CD14-positive monocyte (primary cell): ENCODE measurements at places on chromosomes 7 and 10.
A peak's percentile ranks its signal among the peaks of the same experiment; 100 is the strongest.

DNA sequence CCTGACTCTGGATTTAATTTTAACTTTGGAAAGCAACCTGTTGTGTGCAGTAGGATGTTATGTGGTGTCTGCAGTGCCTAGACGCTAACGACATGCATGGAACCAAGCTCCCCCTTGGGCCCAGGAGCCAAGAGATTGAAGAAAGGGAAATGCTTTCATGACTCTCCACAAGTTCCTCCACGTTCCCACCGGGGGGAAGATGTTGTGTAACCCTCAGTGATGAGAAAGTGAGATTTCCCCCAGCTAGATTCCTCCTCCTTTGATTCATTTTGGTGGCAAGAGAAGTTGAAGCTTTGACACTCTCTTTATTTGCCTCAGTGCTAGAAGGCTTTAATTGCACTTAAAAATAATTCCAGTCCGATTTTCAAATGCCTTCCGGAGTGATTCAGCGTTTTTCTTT lies 157.9 kb upstream of the INSYN2A start:
- DNase-seq = no peak

DNA sequence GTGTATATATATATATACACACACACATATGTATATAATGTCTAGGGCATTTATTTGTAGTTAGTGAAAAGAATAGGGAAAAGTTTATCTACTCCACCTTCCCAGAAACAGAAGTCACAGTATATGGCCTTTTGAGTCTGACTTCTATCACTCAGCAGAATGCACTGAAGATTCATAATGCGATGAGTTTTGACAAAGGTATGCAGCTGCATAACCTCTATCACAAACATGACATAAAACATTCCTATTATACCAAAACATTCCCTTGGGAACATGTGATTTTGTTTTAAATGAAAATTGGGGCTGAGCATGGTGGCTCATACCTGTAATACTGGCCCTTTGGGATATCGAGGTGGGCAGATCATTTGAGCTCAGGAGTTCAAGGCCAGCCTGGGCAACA lies 137.3 kb upstream of the EEPD1 start:
- no peak for DNase-seq

DNA sequence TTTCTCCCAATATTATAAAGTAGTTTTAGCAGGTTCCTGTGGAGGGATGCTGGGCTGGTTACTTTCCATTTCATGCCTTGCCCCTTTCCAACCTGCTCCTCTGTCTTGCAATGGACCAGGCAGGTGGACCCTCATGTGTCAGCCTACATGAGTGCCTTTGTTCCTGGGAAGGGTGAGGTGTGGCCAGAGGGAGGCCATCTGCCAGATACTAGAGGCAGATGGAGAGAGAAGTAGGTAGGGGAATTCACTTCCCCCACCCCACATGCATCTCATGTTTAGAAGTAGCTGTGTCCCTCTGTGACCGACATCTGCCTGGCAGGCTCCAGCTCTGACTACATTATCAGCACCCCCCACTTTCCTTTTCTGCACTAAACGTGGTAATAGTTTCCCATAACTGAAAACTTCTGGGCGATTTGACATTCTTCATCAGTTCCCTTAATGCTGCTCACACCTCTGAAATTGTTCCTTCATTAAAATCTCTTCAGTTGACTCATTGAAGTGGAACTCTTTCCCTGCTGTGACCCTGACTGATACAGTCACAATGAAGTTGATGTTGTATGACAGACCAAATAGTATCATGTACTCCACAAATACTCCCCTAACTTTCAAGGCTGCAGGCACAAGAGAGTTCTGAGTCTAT lies 396.3 kb upstream of the FZD8 start:
- no peak for DNase-seq

- DNase-seq = no peak
Measured at GRCh38 chr10:43360086-43360485, 11.3 kb upstream of the FXYD4 start.

DNA sequence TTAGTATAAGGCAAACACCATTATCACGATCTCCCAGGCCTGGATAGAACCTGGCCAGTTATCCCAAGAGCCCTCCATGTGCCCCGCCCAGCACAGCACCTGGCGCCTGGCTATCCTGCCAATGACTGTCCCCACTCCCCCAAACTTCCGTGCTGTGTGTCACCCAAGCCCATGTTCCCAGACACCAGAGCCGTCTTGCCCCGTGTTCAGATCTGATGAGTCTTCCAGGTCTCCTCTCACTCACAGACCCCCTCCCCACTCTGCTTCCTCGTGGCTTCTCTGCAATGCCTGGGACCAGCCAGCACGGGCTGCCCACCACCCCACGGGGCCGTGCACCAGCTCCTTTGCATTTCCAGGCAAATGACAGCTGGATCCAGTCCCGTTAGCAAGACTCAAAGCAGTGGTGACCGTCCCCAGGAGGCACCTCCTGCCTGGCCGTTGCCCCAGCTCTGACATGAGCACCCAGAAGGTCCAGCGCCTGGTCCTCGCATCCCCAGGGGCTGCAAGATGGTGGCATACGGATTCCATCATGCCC lies 43.8 kb upstream of the INPP5A start:
- DNase-seq = no peak

DNA sequence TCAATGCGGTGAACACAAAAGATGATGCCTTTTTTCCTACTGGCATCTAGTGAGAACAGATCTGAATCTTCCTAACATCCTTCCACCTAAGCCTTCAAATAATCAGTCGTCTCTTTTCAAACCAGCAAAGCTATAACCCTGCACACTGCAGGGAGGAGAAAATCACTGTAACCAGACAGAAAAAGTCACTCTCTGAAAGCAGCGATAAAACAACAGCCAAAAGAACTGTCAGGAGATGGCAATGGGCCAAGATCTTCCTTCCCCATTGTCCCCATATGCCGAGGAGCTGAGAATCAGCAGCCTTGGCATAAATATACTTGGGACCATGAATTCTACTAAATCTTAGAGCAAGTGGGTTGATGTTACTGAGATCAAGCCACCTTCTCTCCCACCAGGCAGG lies 13.1 kb downstream of the FZD9 start:
- DNase-seq = no peak

- DNase-seq = no peak
Measured at GRCh38 chr7:154795437-154795836, 207.5 kb downstream of the PAXIP1 start.

DNA sequence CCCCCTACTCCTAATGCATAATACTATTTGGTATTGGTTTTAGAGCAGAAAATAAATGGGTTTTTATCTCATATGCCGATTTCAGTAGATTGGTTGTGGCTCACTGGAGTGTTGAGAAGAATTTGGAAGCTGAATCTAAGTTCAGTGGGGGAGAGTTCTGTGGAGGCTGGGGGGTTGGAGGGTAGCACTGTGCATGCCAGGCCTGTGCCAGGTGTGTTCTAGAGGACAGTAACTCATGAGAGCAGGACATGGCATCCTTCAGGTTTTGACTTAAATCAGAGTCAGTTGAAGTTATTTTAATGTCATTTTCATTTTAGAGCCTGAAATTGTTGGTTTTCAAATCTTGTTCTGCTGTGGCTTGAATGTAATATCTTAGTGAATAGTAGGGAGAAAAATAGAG lies 79.5 kb downstream of the EEPD1 start:
- DNase-seq = no peak

- no peak for DNase-seq
Measured at GRCh38 chr7:105439174-105439893, 50.6 kb upstream of the SRPK2 start.

GRCh38 chr7:120260111-120260510 lies 12.9 kb upstream of the KCND2 start:
- no peak for DNase-seq

DNA sequence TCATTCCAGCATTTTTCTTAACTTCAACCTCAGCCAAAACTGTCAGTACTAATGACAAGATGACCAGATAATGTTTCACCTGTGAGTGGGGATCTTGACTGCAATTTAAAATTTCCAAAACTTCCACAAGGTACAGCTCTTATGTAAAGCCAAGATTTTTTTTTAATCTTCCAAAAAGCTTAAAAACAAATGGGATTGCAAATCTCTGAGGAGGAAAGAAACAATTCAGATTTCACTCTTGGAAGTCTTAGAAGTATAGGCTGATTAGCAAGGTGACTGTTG lies 90.2 kb downstream of the AGMO start:
- DNase-seq = no peak

- no peak for DNase-seq
Measured at GRCh38 chr10:100670828-100671479, 74.4 kb upstream of the PAX2 start.

GRCh38 chr10:93248583-93249227 lies 175.0 kb downstream of the CYP26A1 start:
- no peak for DNase-seq

- DNase-seq = no peak
Measured at GRCh38 chr7:23338863-23339262, 39.7 kb downstream of the MALSU1 start.

DNA sequence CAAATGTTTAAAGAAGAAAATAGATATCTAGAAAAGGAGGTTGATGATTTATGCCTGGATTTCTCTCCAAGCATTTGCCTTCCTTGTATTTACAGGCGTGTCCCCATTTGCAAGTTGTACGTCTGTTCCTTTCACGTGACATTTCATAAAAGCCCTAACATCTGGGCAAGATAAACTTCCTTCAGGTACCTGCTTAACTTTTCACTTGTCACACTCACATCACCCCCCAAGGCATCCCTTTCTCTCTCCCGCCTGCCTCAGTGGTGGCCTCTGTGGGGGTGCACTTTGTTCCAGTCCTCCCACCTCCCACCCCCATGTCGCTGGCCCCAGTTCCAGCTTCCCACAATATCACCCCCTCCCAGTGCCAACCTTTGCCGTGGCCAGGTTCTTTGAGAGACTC lies 6.7 kb downstream of the TWIST1 start:
- DNase-seq = no peak

DNA sequence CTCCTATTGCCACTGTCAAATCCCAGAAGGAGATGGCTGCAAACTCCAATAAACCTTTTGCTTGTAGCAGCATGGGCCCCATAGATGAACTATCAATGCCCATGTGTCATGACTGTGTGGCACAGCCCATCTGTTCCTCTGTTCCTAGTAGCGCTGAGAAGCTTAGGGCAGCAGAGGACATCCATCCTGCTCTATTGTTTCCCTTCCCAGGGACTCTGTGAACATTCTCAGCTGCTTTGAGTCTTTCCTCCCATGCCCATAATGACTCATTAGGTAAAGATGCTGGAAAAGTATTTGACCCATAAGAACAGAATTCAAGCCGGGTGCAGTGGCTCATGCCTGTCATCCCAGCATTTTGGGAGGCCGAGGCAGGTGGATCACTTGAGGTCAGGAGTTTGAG lies 28.3 kb downstream of the STMP1 start:
- DNase-seq = no peak

GRCh38 chr7:152013974-152014373 lies 11.5 kb upstream of the GALNT11 start:
- no peak for DNase-seq

GRCh38 chr7:33300131-33300530 lies 170.8 kb downstream of the BBS9 start:
- DNase-seq = no peak

GRCh38 chr10:21060626-21061025 lies 163.5 kb upstream of the NEBL start:
- DNase-seq = no peak

DNA sequence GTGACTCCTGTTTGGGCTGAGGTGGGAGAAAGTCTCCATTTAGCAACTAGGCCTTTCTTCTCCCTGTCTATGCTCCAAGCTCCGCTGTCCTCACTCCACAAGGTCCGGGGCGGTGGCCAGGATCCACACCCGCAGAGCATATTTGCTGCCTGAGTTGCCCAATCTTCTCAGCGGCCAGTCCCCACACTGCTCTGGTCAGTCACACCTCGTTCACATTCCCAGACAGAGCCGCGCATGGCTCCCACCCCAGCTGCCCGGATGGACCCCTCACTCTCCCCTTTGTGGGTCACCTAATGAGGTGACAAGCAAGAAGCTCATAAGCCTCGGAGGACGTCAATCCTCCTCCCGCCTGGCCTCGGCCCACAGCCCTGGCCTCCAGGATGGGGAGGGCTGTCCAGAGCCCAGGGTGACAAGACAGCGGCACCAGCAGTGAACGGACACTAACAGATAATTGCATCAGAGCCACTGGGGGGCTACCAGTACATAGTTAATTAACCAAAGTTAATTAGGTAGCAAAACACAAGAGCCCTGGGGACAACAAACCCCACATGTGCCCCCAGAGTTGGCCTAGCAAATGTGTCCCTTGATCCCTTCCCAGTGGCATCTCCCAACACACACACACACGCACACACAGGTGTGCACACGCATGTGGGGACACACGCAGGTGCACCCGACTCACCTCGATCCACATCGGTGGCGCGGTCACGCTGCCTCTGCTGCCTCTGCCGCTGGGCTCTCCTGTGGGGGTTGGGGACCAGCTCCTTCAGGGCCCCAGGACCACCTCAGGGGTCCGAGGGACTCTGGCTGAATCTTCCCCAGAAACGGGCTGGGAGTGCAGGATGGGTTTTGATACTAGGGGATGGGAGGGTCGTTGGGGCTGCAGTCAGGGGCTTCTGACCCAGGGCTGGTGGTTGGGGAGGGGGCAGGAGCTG lies 11.8 kb downstream of the EPHA1 start:
- DNase-seq = no peak

- no peak for DNase-seq
Measured at GRCh38 chr7:157981778-157982177, 605.8 kb downstream of the PTPRN2 start.

- DNase-seq = no peak
Measured at GRCh38 chr7:7731732-7732131, 13.3 kb upstream of the RPA3 start.

GRCh38 chr10:110775406-110775805 lies 96.3 kb upstream of the PDCD4 start:
- DNase-seq = no peak

- DNase-seq = no peak
Measured at GRCh38 chr7:15197042-15197977, 294.8 kb upstream of the DGKB start.

DNA sequence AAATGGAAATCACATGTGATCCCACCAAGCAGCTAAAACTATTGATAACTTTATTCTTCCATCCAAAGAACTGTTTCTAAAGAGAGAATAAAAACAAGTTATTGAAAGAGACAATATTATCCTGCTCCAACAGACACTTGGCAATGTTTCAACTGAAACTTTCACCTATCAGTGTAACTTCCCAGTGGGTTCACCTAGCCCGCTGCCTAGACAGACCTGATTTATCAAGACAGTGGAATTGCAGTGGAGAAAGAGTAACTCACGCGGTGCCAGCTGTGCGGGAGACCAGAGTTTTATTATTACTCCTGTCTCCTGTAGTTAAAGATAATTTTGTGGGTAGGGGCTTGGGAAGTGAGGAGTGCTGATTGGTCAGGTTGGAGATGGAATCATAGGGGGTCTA lies 199.8 kb downstream of the AHR start:
- DNase-seq = no peak

GRCh38 chr10:122544493-122544892 lies 16.1 kb upstream of the DMBT1 start:
- peak; percentile 10 for DNase-seq

GRCh38 chr10:3122486-3123205 lies 49.9 kb downstream of the PITRM1 start:
- no peak for DNase-seq
